Activated T-helper 1 cell treated with anti-CD3 and anti-CD28 coated beads, Interleukin-2, amount 50 U/mL, for 16 hours (primary cell): ENCODE measurements at places on chromosomes 7 and 10.

GRCh38 chr7:101746314-101746713 is 71.1 kb upstream of the CUX1 start:
- no peak for DNase-seq

GRCh38 chr7:13188236-13188805 is 500.9 kb downstream of the ARL4A start:
- no peak for DNase-seq

DNA sequence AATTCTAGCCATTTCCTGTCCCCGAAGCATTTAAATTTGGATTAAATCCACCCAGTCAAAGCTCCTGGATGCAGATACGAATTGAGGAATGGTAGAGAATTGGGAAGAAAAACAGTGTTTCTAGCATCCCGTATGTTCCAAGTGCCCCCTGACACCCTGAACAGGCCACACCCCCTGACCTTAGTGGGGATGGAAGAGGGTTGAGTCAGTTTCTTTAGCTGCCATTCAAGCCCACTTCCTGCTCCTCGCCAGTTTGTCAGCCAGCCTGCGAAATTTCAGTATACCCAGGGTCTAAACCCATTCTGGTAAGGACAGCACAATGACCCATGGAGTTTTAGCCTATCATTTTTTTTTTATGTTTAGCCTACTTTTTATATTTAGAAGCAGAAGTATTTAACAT is 101.1 kb downstream of the PKD1L1 start:
- DNase-seq: no peak

DNA sequence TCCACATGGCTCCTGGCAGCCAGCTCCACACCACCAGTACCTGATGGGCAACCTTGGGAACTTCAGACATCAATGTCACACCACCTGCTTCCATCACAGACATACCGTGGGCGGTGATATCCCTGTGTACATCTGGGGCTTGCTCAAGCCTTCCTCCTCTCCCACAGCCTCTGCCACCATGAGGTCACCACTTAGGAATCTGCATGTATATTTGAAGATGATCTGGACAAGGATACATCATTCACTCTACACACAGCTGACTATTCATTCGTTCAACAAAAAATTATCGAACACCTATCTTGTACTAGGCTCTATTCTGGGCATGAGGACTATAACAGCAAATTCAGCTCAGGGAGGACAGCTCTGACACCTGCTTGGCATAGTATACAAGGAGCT is 6.8 kb downstream of the DLG5 start:
- DNase-seq: no peak

- no peak for DNase-seq
Observed at GRCh38 chr7:92851732-92852131, 15.4 kb upstream of the CDK6 start.

DNA sequence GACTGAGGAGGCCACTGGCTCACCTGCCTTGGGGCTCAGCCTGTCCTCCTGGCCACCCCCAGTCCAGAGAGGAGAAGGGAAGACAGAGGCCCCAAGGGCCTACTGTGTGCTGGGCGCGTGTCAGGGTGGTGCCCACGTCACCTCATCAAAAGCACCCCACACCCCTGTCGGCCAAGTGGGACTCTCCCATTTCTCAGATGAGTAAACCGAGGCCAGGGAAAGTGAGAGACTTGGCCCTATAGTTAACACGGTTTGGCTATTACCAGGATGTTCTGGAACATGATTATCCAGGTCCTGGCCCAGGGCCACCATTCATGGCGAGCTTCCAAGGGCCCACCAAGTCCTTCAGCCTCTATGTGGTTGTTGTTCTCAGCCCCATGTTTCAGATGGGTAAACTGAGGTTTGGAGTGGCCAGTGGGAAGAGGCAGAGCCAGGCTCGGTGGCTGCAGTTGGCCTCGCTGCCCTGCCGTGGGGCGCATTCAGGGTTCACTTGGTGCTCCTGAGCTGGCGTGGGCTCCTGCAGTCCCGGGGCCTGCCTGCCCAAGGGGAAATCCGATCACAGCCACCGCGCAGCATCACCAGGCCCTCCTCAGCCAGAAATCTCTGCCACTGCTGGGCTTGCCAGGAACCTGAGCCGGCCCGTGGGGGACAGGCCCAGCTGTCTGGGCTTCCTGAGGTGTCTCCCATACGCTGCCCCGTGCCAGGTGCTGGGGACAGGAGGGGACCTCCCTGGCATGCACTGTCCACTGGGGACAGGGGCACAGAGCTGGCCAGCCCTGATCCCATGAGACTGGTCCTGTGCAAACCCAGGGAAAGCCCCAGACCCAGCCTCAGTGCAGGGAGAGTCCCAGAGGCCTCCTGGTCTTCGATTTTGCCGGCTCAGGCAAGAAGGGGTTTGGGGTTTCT is 117.7 kb upstream of the TNRC18 start:
- no peak for DNase-seq

DNA sequence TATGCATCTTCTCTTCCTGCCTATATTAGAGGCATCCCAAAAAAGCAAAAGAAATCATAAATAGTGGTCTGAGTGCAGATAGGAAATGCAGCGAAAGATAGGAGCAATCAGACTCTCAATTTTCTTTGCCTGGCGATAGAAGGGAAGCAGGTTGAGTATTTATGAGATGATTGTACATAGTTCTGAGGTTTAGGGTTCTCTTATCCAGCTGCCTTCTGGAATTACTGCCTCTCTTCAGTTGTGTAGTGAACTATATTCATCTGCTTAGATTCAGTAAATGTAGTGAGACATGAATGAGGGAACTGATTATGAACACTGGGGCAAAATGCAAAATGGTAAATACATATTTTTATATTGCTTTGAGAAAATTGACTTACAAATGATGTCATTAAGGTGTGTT is 93.0 kb upstream of the CYP26C1 start:
- DNase-seq: no peak

GRCh38 chr10:44749151-44749550 is 162.0 kb upstream of the TMEM72 start:
- DNase-seq: no peak

DNA sequence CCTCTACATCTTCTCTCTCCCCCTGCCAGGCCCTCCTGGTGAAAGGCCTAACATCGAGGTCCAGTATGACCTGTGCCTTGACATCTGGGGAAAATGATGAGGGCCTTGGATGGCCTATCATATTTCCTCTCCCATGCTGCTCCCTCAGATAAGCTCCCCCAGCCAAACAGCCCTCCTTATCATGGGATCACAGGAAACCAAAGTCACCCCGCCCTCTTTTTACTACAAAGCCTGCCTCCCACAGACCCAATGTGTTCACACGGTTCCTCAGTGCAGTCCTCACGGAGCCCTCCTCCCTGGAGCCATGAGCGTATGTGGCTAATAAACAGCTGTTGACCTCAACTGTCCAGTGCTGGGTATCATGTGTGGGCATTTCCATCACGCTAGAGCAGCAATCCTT is 32.0 kb downstream of the C10orf90 start:
- no peak for DNase-seq

DNA sequence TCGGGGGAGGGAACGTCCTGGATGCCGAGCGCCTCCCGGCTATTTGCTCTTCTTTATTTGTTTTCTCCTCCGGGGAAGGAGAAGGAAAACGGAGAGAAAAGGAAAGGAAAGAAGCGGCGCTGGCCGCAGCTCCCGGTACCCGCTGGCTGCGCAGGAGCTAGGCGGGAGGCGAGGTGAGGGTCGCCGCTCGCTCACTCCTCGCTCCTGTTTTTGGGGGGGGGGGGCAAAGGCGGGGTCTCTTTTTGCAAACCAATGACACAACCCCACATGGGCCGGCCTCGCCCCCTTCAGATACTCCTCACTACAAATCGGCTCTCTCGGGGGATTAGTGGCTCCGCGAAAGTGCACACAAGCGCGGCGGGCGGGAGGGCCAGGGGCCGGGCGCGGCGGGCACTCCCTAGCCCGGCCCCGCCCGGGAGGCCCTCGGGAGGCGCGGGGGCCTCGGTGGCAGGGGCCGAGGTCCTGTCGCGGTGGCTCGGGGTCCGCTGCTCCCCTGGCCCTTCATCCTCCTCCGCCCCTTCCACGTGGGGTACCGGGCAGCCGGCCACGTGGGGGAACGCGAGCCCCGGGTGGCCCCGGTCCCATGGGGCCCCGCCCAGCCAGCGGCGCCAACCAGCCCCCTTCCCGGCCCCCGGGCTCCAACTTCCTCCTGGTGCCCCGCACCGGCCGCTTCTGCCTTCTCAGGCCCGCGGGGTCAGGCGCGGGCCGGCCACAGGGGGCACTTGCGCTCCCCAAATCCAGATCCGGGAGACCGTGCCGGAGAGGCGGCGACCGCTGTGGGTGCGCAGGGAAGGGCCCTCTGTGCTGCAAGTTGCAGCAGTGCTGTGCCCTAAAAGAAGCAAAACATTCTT is 718 bp upstream of the CTBP2 start:
- no peak for DNase-seq

- DNase-seq: no peak
Observed at GRCh38 chr7:55490099-55490498, 82.2 kb downstream of the VOPP1 start.
